Suprapubic skin (tissue), 4 donors: ENCODE measurements at places on chromosomes 6 and 20. TPM values are rescaled to one million over a fixed set of nuclear protein-coding genes. Genes with fewer than 3 reads are reported as not detected.
A peak's percentile ranks its signal among the peaks of the same experiment; 100 is the strongest.

- no peak for DNase-seq
Measured at GRCh38 chr6:49284180-49284579, 178.9 kb downstream of the MMUT start.

DNA sequence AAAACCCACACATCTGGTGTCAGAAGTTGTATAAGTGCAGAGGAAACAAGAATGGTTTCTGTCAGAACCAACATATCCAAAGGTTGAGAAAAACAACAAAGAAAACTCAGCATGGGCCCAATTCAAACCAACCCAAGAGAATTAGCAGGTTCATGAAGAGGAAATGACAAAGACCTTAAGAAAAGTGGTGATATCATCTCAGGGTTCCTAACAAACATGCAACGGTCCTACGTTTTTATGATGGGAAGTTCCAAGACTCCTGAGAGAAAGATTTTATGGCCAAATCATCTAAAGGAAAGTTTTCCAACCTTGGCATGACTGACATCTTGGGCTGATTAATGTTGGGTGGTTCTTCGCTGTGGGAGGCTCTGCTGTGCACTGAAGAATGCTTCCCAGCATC lies 23.0 kb downstream of the TFB1M start:
- no peak for DNase-seq

- no peak for DNase-seq
Measured at GRCh38 chr6:145313041-145313855, 422.1 kb downstream of the EPM2A start.

- no peak for DNase-seq
Measured at GRCh38 chr6:145904391-145904790, 59.8 kb downstream of the SHPRH start.

CGA gene
- total RNA-seq: 5.7 TPM

DNA sequence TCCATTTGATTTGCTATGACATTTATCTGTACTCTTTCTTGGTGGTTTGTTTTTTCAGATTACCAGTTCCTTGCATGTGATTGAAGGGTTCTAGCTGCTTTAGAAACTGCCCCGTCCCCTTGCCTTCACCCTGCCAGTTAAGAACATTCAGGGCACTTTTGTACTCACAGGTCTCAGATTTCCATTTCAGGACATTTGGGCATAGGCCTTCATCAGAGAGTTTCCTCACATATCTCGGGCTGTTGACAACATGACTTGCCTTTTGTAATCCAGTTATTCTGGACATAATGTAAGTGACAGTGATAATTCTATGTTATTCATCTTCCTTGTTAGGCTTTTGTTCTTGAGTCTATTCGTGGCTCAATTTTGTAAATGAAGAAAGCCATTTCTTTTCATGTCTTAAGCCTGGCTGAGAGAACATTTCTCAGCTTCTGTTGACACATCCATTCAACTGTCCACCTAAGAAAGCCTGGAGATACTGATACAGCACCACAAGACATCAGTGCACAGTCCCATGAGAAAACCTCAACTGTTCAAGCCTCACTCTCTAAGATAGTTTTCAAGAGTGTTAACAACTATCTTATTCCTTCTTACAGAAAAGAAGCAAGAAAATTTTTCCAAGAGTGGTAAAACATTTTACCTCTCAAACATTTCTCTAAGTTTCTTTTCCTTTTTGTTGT lies 209.3 kb upstream of the SGK1 start:
- DNase-seq: no peak

RFX6 gene
- total RNA-seq: not detected

- DNase-seq: no peak
Measured at GRCh38 chr6:31357886-31358285, 907 bp upstream of the HLA-B start.

DNA sequence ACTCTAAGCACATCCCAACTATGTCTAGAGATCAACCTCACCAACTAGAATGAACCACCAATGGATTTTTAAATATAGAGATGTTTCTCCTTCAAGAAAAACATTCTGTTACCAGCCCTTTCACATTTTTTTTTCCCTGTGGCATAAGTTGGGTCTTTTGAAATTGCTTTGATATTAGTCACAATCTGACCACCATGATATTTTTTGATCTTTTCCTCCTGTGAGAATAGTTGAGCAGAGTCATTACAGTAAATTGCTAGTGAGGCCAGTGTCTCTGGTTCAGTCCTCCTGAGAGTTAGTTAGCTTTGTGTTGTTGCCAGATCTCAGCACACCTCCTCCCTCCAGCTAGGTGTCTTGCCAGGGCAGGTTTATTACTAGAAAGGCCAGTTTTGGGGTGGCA lies 79.7 kb upstream of the MYLIP start:
- no peak for DNase-seq

DNA sequence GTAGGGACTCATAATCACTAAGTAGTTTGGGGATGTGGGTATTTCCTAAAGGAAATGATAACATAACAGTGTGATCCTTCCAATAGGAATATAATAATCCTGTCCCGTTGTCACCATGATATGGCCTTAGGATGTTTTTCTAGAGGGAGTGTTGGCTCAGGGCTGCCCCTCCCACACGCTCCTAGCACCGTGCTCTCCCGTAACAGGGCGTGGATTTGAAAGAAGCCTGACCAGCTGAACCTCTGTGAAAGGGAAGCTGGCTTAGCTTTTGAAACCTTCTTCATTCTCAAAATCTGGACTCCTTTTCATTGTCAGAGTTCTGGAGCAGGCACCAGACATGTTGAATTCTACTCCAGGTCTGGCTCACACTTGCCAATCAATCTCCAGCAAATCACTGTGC lies 103.4 kb upstream of the SASH1 start:
- no peak for DNase-seq

GRCh38 chr6:78942446-78942845 lies 75.1 kb downstream of the IRAK1BP1 start:
- DNase-seq: no peak

LY6G6F gene
- not detected for total RNA-seq

DNA sequence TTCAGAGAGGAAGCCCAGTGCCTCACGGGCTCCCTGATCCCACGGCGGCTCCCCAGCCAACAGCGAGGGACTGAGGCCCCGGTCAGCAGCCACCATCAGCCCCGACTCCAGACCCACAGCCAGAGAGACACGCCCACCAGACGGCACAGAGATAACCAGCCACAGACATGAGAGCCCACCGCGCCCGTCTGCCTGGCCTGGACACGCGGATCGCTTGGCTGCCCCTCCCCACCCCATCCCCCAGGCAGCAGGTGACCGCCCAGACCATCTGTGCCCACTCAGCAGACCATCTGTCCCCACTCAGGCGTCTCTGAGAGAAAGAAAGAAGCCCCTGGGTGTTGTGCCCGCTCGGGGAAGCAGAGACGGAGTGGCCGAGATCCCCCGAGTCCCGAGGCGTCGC lies 55.5 kb upstream of the CHRNA4 start:
- DNase-seq: no peak

DNA sequence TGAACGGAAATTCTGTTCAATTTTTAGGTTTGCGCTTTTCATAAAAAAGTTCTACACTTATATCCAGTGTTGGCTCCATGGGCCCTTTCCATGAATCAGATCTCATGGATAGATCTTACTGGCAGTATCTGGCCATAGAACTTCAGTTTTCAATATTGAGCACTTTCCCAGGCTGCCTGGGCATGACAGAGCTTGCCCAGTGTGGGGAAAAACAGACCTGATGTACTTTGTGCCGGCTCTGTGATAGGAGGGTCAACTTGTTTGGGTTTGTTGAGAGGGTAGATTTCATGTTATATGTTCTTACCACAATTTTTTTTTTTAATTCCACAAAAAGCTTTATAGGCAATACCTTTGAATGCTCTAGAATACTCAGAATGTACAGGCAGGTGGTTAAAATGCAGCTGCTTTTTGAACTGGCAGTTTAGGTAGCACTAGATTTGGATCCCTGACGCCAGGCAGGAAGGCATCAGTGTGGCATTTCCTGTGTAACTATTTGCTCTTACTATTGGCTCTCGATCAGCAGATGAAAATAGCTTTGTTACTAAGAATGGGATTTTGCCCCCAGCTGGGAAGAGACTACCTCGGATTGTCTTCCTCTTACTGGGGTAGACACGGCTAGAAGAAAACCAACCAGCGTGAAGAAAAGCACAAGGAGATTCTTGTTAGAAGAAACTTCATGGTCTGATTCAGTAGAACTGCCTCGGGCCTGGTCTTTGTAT lies 404.9 kb upstream of the SOX4 start:
- no peak for DNase-seq

GRCh38 chr20:44635877-44636276 lies 15.6 kb downstream of the ADA start:
- DNase-seq: no peak

DNA sequence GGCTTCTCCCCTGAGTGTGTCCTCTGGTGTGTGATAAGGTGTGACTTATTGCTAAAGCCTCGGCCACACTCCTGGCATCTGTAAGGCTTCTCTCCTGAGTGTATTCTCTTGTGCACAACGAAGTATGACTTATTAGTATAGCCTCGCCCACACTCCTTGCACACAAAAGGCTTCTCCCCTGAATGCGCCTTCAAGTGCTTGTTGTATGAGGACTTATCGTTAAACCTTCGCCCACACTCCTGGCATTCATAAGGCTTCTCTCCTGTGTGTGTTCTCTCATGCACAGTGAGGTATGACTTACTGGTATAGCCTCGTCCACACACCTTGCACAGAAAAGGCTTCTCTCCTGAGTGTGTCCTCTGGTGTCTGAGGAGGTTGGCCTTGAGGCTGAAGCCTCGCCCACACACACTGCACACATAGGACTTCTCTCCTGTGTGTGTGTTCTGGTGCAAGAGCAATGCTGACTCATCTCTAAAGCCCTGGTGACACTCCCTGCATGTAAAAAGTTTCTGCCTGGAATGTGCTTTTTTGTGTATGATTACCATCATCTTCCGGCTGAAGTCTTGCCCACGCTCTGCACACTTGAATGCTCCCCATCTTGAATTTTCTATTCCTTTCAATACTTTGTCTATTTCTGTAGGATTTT lies 20.4 kb downstream of the ZNF337 start:
- DNase-seq: no peak

DNA sequence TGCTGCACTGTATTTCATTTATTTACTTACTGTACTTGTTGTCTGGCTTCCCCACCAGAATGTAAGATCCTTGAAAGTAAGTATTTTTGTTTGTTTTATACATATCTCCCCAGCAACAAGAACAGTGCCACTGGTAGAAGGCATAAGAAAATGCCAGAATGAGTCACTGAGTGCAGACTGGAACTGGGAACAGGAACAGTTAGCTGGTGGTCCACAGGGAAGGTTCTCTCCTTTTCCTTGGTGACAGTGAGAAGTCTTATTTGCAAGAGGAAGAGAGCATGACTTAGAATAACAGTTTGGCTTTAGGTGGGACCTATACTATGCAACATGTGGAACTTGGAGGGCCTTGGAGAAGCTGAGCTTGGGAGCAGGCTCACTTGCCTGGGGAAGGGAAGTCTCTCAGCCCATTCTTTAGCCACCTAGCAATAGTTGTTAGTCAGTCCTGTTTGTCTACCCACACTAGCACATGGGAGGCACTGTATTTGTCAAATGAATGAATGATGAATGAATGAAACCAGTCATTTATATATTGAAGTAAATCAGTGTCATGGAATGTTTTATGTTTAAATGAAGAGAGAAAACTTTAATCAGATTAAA lies 203.5 kb downstream of the KCNQ5 start:
- DNase-seq: no peak

GRCh38 chr6:166515072-166515810 lies 71.2 kb downstream of the RAMACL start:
- DNase-seq: no peak

DNA sequence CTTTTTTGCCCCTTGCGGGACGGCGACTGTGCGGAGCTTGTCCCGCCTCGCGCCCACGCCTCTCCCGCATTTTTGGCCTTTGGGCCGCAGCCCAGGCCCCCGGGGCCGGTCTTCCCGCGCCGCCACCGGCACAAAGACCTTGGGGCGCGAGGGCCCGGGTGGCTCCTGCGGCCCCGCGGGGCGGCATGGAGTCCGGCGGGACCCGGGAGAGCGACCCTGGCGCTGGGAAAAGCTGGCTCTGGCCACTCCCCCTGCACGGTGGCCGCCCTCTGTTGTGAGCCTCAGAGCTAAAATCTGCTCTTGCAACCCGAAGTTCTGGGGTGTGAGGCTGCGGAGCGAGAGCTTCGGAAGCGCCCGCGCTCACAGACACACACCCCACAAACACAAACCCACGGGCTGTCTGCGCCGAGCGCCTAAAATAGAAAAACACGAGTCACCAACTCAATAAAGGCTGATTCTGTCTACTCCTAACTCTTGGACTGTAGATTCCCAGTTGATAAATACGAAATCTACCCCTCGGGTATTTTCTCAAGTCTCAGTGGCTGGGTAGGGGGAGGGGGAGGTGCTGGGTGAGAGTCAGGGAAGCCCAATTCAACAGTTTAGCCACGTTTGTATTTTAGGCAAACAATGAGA lies 496 bp upstream of the BEND3 start:
- DNase-seq: peak; percentile 79

DNA sequence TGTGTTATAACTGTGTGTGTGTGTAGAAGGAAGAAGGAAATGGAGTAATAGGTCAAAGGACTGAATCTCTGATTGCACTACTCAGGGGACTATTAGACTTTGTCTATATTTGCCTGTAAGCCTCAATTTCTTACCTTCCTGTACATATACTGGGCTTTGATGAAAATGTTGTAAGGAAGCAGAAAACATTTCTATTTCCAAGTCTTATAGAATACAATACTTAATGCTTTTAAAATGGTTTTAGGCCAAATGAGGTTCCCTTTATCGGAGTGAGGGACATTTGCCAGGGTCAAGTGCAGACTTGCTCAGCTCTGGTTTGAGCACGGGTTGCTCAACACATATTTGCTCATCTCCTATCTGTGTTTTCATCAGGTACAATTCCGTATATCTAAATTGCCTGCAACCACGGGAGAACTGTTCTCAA lies 28.3 kb downstream of the MEP1A start:
- DNase-seq: no peak

BFSP1 gene
- 1.7 TPM for total RNA-seq

MOG gene
- total RNA-seq: not detected

DNA sequence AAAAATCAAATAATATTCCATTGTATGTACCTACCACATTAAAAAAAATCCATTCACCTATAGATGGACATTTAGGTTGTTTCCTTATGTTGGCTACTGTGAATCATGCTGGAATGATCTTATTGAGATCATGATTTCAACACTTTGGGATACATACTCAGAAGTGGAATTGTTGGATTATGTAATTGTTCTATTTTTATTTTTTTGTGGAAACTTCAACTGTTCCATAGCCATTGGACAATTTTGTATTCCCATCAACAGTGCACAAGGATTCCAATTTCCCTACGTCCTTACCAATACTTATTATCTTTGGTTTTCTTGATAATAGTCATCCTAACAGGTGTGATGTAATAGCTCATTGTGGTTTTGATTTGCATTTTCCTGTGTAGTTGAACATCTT lies 834.0 kb downstream of the MAFB start:
- no peak for DNase-seq

NOX3 gene
- not detected for total RNA-seq
